Fibroblast of lung (primary cell): ENCODE measurements at places on chromosomes 7 and 10. TPM values are rescaled to one million over a fixed set of nuclear protein-coding genes. Genes with fewer than 3 reads are reported as not detected.

The ASB10 gene
- not detected in 2 replicates for polyA plus RNA-seq

The IKZF5 gene
- polyA plus RNA-seq: 8.9 and 12.5 TPM in 2 replicates

The FAM13C gene
- 0.17 and 2.8 TPM in 2 replicates for polyA plus RNA-seq

The COL28A1 gene
- polyA plus RNA-seq: 0.01 TPM in 1 of 2 replicates, not detected in the other

The GNG11 gene
- polyA plus RNA-seq: 23.1 and 46.1 TPM in 2 replicates
